Naive B cell (primary cell): ENCODE measurements at places on chromosomes 7 and 10. TPM values are rescaled to one million over a fixed set of nuclear protein-coding genes. Genes with fewer than 3 reads are reported as not detected.

Gene NUTM2A
- polyA plus RNA-seq: not detected

Gene MBLAC1
- polyA plus RNA-seq: 2.4 TPM

- H3K36me3 ChIP-seq: no peaks in the 10 kb centered on the region
- H3K27me3 ChIP-seq: no peaks in the 10 kb centered on the region
- no peak for DNase-seq
These were observed 2.4 kb downstream of the BRI3 start for GRCh38 chr7:98283887-98284222.

GRCh38 chr7:17939211-17939605 is 1.1 kb downstream of the SNX13 start:
- H3K27me3 ChIP-seq: no peaks in the 10 kb centered on the region
- H3K4me3 ChIP-seq: peak overlapping the region; percentile 100
- peaks cover 40% of the 10 kb centered on the region for H3K4me1 ChIP-seq
- peak overlapping the region; percentile 99 for H3K27ac ChIP-seq

DNA sequence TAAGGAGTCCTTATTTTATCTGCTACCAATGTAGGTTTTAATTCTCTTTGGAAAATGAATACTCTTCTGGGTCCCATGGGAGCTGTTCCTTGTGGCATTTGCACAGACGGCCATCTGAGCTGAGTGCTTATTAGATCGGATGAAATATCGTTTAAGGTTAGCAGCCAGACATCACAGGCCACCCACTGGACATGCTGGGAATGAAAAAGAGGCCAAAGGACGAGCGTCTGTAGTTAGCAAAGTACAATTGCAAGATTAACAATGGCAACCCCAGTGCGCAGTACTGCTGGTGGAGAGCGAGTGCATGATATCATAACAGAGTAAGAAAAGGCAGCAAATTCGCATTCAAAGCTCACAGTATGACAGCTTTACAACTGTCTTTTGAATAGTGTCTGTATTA is 28.3 kb upstream of the CREB5 start:
- no peaks in the 10 kb centered on the region for H3K36me3 ChIP-seq
- H3K4me3 ChIP-seq: no peak overlapping the region
- no peak overlapping the region for H3K27ac ChIP-seq
- no peaks in the 10 kb centered on the region for H3K4me1 ChIP-seq

DNA sequence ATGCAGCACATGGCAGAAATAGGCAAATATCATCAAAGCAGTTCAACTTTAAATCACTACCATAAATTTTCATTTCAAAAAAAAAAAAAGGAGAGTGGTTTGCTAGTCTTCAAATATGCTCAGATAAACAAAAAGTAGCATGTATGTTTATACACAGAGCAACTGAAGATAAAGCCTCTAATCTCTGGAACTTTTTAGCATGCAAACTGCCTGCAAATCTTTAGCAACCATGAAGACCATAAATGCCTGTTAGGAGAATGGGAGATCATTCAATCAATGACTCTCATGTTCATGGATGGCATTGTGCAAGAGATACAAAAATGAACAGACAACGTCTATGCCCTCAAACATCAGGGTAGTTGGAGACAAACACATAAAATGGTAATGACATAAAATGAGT is 57.3 kb downstream of the ORC5 start:
- no peaks in the 10 kb centered on the region for H3K27me3 ChIP-seq
- H3K36me3 ChIP-seq: no peaks in the 10 kb centered on the region
- no peak overlapping the region for H3K4me3 ChIP-seq
- no peaks in the 10 kb centered on the region for H3K4me1 ChIP-seq
- no peak for DNase-seq

Gene TSPAN33
- 114 TPM for polyA plus RNA-seq

Gene CYP3A4
- polyA plus RNA-seq: not detected
